ENCODE measurements at places on chromosomes 3 and 15.

DNA sequence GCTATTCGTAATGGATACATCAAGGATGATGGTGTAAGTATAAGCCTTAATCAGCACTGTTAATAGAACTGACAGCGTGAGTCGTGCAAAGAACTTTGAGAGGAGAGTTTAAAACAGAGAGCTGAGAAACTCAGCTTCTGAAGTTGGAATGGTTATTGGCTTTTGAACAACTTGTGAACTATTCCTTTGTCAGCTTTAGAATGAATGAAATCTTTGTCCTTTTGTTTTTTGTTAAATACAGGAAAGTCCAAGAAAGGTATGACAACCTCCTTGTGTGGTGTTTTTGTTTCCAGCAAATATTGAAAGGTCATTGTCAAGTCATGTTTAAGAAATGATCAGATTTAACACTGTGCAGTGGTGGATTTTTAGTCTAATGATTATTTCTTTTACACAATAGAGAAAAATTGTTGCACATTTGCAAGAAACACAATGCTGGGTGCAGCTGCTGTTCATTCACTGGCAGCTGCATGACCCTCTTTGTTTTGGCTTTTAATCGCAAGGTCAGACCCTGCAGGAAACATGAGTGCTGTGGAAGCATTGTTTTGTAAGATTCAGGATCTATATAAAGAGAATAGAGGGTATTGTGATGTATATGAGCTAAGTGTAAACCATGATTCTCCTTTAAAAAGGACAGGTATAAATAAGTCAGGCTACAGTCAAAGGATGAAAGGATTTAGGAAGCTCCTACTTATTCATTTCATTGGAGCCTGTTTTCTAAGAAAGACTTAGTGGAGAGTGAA, 21.7 kb upstream of the ABHD10 start:
- DNase-seq: no peak

GRCh38 chr3:20394243-20394642, 208.2 kb upstream of the SGO1 start:
- DNase-seq: no peak

DNA sequence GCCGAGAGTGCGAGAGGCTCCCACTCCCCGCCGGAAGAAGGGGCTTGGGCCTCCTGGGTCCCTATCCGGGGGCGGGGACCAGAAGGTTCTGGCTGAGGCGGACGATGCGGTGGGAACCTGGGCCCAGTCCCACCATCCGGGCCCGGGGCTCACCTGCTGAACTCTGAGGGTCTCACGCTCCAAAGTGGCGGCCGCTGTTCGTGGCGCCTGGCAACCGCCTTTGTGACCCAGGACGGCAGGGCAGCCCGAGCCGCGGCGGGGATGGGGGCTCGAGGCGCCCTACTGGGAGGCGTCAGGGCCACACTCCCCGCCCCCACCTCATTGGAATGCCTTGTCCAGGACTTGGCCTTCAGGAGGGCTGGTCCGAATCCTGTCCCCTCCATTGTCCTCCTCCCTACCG, at the start of gene FANCD2OS:
TSS of gene FANCD2OS (minus strand) at position 165 of the 400 bp plus-strand sequence. CDS start 3,481 bp downstream, outside the sequence.
- DNase-seq: no peak

DNA sequence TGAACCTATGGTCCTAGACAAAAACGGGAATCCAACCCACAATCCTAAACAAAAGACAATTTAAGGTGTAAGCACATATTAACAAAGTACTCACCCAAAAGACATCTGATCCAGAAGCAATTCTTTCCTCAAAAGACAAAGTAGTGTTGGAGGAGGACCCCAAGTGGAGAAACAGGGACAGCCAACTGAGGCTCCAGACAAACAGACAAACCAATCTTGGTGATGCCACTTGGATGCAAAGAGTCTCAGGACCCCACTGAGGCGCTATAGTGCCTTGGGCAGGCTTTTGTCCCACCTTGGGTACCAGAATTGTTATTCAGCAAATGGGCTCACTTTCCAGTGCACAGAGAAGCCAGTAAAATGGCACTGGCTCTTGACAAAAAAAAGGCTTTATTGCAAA, 613.8 kb downstream of the DIPK2A start:
- no peak for DNase-seq

DNA sequence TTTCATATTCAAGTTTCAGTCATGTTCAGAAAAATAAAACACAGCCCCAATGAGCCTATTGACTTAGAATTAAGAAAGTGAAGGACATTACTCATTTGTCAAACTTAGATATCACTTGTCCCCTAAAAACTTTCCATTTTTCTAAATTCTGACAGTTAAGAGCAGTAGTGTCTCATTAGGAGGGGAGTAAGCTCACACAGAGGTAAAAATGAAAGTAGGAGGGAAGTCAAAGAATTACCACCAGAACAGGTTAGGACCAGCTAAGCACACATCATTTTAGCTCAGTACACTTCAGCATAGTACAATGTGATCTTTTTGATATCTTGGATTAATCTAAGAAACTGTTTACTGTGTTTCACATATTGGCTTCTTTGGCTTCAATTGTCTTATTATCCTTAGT, 64.3 kb downstream of the OSTN start:
- DNase-seq: no peak

GRCh38 chr3:156038869-156039268, 81.5 kb upstream of the KCNAB1 start:
- no peak for DNase-seq

GRCh38 chr15:44193651-44194322, 1.3 kb downstream of the FRMD5 start:
- peak; percentile 37 for DNase-seq

DNA sequence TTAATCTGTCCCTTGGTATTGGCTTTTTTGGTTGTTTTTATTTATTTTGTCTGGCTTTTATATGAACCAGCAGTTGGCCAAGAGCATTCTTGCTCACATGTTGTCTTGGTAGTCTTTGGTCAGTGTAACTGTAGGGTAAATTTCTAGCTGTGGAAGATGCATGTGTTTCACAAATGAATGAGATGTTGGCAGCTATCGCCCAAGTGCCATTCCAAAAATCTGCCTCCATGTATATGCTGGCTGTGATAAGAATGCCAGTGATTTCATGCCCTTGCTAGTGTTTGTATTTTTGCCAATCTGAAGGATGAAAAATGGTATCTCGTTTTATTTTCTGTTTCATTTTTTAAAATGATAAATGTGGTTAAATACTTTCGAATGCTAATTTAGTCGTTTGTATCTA, 50.1 kb downstream of the TLNRD1 start:
- DNase-seq: no peak

- peak; percentile 91 for DNase-seq
These were observed 267.3 kb downstream of the LPP start for GRCh38 chr3:188421151-188421821.

- peak; percentile 26 for DNase-seq
These were observed 302.1 kb upstream of the TPRG1 start for GRCh38 chr3:188869628-188870027.

GRCh38 chr3:192299921-192300320, 427.4 kb downstream of the FGF12 start:
- no peak for DNase-seq

- DNase-seq: no peak
These were observed 264.4 kb upstream of the KCNMB2 start for GRCh38 chr3:178271740-178272387.

DNA sequence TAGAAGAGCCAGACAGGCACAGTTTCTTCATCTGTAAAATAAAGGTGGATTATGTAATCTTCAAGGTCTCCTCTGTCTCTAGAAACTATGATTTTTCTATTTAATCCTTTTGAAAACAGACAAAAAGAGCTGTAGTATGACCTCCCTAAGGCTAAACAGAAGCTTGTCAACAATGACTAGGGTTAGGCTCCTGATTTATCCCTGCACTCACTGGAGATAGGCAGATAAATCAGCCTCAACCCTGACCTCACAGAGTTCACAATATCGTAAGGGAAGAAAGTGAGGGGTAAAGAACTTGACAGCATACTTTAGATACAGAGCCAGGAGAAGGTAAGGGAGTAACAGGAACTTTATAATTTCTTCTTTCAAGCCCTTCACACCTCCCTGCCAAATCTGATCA, 124.8 kb downstream of the TMCC1 start:
- no peak for DNase-seq

DNA sequence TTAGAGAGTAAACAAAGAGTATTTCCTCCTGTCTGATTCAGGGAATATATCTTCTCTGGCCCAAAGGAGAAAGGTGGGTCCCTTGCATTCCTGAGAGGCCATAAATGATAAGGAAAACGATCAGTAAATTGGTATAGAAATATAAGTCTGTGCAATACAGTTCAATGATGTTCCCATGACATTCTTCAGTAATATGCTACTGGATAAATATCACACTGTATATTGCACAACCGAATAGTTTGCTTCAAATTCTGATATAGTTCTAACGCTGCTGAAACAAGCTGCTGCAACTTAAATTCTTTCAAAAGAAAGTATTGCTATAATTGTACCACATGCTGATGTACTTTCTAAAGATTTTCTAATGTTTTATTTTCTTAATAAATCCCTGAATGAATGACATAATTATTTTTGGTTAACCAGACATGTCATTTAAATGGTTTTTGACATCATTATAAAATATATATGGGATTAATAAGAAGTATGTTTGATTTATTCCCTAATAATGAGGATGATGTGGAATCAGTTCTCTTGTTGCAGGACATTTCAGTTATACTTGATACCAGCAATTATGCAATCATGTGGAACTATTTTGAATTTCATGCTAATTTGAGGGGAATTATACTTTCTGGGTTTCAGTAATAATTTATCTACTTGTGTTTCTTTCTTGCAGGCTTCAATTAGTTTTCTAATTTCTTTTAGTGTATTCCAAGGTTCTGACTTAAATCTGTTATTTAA, 44.9 kb downstream of the FGF7 start:
- no peak for DNase-seq

DNA sequence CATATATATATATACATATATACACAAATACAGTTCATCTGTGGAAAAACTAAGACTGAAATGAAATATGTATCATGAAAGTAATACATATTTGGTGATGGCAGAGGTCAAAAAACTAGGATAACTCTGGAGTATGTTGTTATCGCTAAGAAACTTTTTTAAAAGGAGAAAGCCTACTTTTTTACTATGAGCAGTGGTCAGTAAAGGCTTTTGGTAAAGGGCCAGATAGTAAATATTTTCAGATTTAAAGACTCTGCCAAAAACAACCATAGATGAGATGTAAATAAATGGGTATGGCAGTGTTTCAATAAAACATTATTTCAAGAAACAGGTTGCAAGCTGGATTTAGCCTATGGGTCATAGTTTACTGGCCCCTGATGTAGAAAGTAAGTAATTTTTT, 93.8 kb upstream of the TGFBR2 start:
- DNase-seq: no peak

- no peak for DNase-seq
These were observed 81.5 kb downstream of the GAP43 start for GRCh38 chr3:115704661-115705338.

DNA sequence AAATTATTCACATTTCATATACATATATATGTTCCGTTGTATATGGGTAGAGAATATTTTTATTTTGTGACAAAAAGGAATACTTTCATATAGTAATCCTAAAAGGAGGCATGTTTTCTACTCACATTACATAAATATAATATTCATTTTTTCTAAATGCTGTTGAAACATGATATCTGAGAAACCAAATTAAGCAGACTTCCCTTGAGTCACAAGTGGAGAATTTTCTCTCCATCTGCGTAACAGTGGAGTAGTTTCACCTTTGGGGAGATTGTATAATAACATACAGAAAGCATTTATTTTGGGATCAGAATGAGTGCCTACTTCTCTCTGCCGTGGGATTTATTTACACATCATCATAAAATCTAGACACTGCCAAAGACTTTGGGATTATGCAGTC, 849.8 kb downstream of the NSUN3 start:
- DNase-seq: no peak

DNA sequence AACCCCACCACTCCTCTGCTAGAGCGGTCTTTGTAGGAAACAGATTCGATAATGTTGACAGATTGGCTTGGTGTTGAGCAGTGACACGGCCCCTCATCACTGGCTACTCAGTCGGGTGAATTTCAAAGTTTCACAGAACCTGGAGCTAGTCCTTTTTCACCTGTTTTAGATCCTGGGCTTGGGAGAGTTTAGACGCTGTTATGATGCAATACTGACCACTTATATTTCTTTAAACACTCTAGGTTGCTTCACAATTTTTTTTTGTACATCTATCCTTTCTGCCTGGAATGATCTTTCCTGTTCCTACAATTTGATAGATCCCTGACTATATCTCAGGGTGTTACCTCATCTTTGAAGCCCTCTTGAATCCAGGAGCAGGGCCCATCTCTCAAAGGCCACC, 97.1 kb upstream of the ATP10A start:
- no peak for DNase-seq

DNA sequence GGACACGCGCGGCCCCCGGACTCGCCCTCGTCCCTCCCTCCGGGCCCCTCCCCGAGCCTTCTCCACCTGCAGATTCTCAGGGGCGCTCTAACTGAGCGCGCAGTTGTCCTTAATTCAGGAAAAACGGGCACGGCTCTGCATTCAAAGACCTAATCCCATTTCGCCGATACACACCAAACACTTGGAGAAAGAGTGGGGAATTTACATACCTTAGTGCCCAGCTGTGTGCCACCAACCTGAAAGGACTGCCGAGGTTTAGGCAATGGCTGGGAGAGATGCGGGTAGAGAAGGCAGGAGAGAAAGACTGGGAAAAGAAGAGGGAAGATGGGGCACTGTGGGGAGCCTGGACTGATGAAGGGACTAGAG, 21.8 kb downstream of the IGDCC3 start:
- DNase-seq: no peak

DNA sequence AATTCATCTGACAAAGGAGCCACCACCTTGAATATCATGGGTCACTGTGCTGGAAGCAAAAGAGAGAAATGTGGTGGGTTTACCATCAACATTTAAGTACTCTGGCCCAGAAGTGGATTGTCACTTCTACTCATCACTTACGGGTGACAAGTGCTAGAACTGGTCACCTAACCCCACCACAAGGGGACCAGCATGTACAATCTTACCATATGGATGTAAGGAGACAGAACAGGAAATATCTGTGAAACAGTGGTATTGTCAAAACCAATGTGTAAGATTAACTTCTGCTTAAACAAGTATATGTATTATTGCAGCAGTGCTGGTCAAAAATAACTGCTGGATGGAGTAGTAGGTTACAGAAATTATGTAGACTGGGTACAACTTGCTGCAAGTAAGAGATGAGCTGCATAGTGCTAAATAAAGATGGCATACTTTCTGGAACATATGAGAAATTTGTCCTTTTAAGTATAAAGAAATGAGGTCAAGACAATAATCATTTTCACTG, 171.8 kb downstream of the POTEB3 start:
- DNase-seq: no peak

DNA sequence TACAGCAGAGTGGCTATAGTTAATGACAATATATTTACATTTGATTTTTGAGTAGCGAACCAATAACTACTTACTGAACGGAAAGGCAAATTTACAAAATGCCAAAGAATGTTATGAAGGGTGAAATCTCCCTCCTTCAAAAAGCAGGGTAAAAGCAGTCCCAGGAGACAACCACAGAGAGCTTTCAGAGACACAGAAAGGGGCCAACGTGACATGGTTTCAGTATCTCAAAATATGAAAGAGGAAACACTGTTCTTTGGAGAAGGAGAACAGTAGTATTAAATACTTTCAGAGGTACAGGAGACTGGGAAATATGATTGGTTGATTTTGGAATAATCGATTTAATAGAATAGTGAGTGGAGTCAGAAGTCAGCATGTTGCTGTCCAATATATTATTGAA, 52.3 kb upstream of the ROBO1 start:
- no peak for DNase-seq

GRCh38 chr3:186178412-186178811, 69.5 kb upstream of the ETV5 start:
- DNase-seq: no peak

GRCh38 chr3:5388091-5388490, 200.6 kb downstream of the EDEM1 start:
- no peak for DNase-seq

GRCh38 chr3:113288881-113289280, 77.5 kb downstream of the BOC start:
- no peak for DNase-seq
